Omental fat pad (tissue), 4 donors: ENCODE measurements at places on chromosomes 11 and 22. TPM values are rescaled to one million over a fixed set of nuclear protein-coding genes. Genes with fewer than 3 reads are reported as not detected.
A peak's percentile ranks its signal among the peaks of the same experiment; 100 is the strongest.

GRCh38 chr11:123161376-123162030, 33.5 kb downstream of the CLMP start:
- no peak for DNase-seq

DNA sequence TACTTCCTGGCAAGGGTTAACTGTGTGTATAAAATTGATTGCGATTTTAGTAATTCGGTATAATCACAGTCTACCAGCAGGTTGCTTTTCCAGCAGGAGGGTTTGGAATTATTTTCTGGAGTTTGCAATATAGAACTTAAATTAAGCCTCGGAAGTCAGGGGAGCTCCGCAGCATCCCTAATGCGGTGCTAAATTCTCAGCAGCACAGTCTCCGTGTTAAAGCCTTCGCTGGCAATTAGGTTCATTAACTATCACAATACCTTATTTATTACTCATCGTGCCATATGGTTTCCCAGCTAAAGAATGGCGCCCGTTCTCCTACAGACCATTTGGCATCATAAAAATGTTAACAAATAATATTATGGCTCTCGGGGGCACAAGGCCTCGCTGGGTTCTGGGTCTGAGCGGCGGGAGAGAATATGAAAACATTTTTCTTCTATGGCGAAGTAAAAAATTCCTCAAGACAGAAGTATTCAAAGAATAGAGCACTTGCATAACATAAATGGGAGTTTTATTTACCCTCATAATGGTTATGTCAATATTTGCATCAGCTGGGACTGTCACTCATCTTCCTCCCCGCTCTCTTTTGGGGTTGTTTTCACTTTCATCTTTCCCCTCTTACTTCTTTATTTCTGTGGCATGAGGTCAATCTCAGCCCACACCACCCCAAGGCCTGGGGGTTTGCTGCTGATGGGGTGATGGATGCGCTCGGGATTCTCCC, 28.1 kb upstream of the ZBTB16 start:
- DNase-seq = no peak

GRCh38 chr22:30230787-30231461, 15.6 kb downstream of the LIF start:
- DNase-seq = no peak

DNA sequence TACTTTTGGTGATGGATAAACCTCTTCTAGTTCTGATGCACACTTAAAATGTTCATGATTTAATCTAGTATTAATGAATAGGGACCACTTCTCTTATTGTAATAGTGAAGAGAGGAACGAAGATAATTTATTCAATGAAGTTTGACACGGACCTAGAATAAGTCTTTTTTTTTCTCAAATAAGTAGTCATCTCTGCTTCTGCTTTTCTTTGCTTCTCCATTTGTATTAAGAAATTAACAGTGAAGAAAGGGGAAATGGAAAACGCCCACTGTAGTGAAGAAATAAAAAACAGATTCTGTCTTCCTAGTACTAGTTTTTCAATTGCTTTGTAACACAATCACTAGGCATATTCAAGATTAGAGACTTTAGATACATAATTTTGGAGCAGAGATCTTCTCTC, 73.0 kb downstream of the CD44 start:
- no peak for DNase-seq

DNA sequence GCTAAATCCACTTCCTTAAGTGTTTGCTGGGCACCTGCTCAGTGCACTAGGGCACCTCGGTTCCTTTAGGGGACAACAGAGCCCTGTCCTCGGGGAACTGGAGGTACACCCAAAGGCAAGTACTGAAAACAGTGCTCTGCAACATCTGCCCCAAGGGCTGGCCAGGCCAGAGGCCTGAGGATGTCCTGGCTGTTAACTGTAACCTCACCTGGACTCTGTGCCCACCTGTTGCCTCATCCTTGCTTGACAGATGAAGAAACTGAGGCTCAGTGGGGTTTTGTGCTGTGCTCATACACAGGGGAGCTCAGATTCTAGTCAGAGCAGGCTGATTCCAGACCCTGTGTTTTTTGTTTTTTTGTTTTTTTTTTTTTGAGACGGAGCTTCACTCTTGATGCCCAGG, 2.6 kb downstream of the SEC14L4 start:
- no peak for DNase-seq

DNA sequence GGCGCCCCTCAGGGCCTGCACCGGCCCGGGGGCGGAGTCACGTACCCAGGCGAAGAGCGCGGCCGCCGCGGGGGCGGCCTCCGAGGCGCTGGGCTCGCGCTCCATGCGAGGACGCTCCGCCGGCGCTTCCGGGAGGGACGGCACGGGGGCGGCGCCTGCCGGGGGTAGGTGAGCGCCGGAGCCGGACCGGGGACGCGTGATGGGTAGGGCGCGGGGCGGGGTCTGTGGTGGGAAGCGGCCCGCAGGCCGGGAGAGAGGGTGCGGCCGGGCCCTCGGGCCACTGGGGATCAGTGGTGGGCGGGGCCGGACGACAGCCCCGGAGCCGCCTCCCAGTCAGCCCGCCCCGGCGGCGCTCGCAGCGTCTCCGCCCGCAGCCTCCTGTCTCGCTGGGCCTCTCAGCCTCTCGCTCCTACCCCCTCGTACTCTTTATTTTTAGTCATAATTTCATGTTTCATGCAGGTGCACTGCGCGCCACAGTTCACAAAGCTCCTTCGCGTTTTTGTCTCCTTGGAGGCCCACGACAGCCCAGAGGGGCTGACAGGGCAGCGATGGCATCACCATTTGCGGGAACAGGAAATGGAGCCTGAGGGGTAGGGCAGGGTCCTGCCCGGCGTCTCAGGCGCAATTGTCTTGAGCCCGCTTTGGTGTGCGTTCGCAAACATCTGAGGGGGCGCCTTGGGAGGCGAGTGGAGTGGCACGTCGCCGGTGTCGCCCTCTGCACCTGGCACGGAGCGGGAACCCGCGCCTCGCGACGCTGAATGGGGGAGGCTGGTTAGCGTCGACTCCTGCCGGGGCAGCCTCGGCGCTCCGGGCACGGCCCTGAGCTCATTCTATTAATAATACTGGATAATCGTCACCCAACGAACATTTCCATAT, at the start of gene SERGEF:
SERGEF (minus strand) TSS at position 142 of the 876 bp plus-strand sequence; CDS start at position 105, 37 bp downstream.
- peak; percentile 67 for DNase-seq

DNA sequence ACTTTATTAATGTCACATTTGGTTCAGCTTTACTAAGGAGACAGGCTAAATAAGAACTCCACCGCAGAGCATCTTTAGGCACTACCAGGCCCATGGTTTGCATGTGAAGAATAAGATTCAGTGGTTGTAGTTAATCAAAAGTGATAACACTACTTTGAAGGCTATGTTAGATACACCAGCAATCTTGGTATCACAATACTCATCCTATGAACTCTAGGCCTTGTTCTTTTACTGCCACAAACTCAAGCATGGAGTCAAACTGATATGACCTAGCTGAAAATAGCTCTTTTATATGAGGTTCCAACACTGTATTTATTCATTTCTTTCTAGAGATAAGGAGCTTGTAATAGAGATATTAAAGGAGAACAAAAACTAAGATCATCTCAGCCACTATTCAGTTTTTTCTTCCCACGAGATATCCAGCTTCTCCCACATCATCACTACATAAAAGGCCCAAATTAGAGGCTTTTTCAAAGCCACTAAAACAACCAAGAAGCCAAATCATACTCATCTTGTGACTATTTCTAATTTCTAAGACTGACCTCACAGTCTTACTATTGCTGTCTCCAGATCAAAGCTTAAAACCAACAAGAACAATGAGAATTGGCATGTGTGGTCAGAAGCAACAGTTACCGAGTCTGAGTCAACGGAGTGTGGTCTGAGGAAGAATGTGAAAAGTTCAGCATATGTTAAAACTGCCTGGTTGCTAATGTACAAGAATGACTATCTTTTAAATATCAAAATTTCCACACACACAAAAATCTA, 25.1 kb upstream of the GUCY1A2 start:
- no peak for DNase-seq

GRCh38 chr11:65423516-65424204, 1.1 kb downstream of the NEAT1 start:
- DNase-seq = no peak

- DNase-seq = no peak
Observed at GRCh38 chr11:65430406-65431217, 8.0 kb downstream of the NEAT1 start.

- DNase-seq = no peak
Observed at GRCh38 chr11:61495801-61496601, 12.5 kb upstream of the LRRC10B start.

ELF5 gene
- total RNA-seq = not detected

BLID gene
- 6.2 TPM for total RNA-seq

PRR33 gene
- total RNA-seq = not detected
